HepG2 (cell line): ENCODE measurements at places on chromosomes 5 and 9. TPM values are rescaled to one million over a fixed set of nuclear protein-coding genes. Genes with fewer than 3 reads are reported as not detected.

The C5orf58 gene
- polyA plus RNA-seq: not detected in 2 replicates

DNA sequence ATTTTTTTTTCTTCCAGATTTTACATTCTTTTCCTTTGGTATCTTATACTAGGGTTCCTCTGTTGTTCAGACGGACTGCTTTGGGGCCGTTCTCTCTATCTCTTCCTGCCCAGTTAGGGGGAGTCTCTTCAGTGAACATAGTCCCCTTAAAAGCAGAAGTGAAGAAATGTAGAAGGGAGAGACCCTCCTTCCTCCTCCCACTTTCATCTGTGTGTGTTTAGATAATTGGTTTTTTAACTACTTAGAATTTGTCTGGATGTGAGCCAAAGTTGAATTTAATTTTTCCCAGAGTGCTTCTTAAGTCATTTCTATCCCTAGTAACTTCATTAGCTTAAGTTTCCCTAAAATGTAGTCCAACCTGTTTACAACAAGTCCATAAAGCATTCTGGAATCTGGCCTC, 167.5 kb downstream of the HACD4 start:
- no peaks in the 10 kb centered on the region for H3K36me3 ChIP-seq
- no peaks in the 10 kb centered on the region for H3K4me1 ChIP-seq
- no peak overlapping the region for H3K4me3 ChIP-seq
- H3K27ac ChIP-seq: no peak overlapping the region

- H3K4me3 ChIP-seq: peak overlapping the region; percentile 12; the same call in 1 of the 2 replicates
- no peak for DNase-seq
- H3K36me3 ChIP-seq: no peaks in the 10 kb centered on the region
- H3K27ac ChIP-seq: no peak overlapping the region
Measured at GRCh38 chr5:140038373-140038957, 4.6 kb downstream of the NRG2 start.

DNA sequence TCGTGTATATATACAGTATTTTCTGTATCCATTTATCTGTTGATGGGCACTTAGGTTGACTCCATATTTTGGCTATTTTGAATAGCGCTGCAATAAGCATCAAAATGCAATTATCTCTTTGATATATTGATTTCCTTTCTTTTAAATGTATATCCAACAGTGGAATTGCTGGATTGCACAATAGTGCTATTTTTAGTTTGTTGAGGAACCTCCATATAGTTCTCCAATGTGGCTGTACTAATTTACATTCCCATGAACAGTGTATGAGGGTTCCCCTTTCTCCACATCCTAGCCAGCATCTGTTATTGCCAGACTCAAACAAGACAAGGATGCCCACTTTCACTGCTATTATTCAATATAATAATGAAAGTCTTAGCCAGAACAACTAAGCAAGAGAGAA, 9.1 kb upstream of the CTXN3 start:
- DNase-seq: no peak
- no peaks in the 10 kb centered on the region for H3K4me1 ChIP-seq
- H3K27me3 ChIP-seq: no peaks in the 10 kb centered on the region
- no peak overlapping the region for H3K27ac ChIP-seq

DNA sequence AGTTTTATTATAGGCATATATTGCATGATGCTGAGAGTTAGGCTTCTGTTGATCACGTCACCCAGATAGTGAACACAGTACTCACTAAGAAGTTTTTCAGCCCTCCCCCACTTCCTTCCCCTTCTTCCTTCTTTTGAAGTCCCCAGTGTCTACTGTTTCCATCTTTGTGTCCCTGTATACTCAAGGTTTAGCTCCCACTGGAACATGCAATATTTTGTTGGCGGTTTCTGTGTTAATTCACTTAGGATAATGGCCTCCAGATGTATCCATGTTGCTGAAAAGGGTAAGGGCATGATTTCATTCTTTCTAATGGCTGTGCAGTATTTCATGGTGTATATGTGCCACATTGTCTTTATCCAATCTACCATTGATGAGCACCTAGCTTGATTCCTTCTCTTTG, 764.3 kb downstream of the MTRR start:
- H3K4me1 ChIP-seq: no peaks in the 10 kb centered on the region
- no peak overlapping the region for H3K4me3 ChIP-seq
- no peaks in the 10 kb centered on the region for H3K27me3 ChIP-seq
- no peaks in the 10 kb centered on the region for H3K36me3 ChIP-seq
